ENCODE measurements at places on chromosomes 13 and 19. TPM values are rescaled to one million over a fixed set of nuclear protein-coding genes. Genes with fewer than 3 reads are reported as not detected.

Gene IL27RA
- 4.1 TPM for total RNA-seq

DNA sequence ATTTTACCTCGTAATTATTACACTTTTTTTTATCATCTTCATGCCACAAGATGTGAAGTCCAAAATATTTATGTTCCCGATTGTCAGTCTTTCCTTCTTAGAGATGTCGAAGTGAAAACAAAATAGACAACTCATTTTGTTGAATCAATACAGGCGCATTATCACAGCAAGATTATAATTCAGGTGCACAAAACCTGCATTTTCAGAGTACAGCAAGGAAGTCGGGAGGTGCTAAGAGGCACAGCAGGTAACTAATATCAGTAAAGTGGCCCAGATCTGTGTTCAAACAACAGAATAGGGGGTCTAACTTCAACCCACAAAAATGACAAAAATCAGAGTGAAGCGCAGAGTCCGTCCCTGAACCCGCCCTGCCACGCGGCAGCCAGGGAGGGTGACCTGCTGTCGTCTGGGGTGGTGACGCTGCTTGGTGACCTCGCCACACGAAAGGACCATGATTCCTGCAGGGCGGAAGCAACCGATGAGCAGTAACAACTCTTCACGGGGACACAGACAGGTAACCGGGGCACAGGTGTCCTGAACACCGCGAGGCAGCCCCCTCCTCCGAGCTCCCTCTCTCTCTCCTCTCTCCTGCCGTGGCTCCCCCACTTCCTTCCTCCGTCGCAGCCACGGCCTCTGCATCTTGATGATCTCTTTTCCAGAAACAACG, 50.9 kb upstream of the SPACA7 start:
- no peak for DNase-seq

- DNase-seq = no peak
These were observed 10.4 kb downstream of the ZNF93 start for GRCh38 chr19:19911150-19911549.

GRCh38 chr19:18029617-18030338, 21.8 kb downstream of the ARRDC2 start:
- DNase-seq = no peak

Gene CLEC4G
- total RNA-seq = not detected

- DNase-seq = no peak
These were observed 2.5 kb upstream of the BCAT2 start for GRCh38 chr19:48813123-48813913.
